ENCODE measurements at places on chromosomes 4 and X.

- no peak for DNase-seq
Measured at GRCh38 chr4:89514811-89515210, 207.2 kb upstream of the GPRIN3 start.

GRCh38 chr4:102234243-102234838 is 110.9 kb downstream of the SLC39A8 start:
- DNase-seq = no peak

DNA sequence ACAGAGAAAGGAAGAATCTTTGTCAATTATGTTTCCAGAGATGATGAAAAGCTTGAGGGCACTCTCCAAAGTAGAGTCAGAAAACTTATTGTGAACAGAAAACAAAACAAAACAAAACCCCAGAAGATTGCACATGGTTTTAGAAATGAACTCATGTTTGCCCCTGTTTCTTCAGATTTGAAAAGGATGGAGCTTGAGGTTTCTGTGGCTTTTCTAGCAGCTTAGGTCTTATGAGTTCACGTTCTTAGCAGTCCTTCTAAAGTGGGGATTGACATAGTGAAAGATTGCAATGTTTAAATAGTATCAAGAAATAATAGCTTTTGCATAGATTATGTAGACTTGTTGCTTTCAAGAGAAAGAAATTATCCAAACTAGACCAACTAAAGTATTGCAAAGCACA is 421.8 kb downstream of the GBA3 start:
- DNase-seq = no peak

GRCh38 chrX:12771445-12772069 is 19.7 kb upstream of the PRPS2 start:
- peak; percentile 2 for DNase-seq

All from bone marrow (tissue), 2 donors.